ENCODE measurements at places on chromosomes 16 and 17.
A peak's percentile ranks its signal among the peaks of the same experiment; 100 is the strongest.

- DNase-seq: peak; percentile 60
These were observed 87.8 kb downstream of the SMG6 start for GRCh38 chr17:2215616-2216364.

DNA sequence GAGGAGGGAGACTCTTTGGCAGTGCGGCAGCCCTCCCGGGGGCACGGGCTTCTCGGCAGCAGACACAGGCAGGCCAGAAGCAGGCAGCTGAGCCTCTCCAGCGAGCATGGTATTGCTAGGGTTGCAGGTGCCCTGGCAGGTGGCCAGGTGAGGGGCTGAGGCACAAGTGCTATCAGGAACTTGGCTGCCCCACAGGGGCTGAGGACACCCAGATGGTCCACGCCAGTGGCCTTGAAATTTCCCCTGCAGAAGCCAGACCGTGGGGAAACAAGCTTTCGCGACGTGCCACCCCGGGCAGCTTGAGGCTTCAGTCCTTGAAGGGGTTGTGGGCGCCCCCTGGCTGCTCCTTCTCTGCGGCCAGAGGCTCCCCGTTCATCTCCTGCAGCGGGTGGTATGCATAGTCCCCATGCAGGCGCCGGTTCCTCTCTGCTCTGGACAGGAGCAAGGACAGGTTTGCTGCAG is 8.5 kb downstream of the NAGPA start:
- DNase-seq: no peak

DNA sequence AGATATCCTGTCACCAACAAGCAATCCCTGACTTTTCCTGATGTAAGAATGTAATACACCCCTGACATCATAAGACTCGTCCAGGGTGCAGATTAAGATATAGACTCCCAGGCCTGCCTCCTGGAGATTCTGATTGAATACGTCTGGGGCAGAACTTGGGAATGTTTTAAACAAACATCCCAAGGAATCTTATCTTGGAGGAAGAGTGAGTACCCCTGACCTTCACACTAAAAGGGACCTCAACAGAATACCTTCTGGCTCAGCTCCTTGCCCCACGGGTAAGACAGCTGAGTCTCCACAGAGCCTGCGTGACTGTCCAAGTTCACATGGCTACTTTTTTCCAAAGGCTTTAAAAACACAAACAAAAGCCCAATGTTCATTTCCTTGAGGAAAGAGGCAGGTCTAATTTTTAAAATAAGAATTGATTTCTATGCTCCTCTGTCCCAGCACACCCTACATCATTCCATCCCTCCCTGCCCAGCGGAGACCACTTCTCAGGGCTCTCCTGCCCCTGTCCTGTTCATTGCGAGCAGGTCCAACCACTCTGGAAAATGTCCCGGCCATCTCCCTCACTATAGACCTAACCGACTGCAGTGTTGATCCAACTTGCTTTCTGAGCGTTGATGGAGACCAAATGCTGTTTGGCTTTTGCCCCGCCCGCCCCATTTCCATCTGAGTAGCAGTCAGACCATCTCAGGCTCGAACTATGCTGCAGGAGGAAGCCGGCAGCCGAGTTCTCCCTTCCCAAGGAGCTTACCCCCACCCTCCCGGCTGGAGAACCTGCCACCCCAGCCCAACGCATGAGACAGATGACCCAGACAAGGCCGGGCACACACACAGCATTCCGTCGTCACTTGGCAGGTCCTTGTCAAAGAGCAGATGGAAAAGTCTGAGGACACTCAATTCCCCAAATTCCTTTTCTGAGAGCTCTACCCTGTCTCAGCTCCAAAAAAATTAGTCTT is 44.1 kb upstream of the MYH10 start:
- no peak for DNase-seq

GRCh38 chr17:77213778-77214132 is 73.0 kb downstream of the SEC14L1 start:
- DNase-seq: no peak

GRCh38 chr17:49990331-49990730 is 4.7 kb downstream of the DLX3 start:
- no peak for DNase-seq

- DNase-seq: no peak
These were observed 348.6 kb upstream of the ZFHX3 start for GRCh38 chr16:73396556-73396955.

- DNase-seq: no peak
These were observed 2.8 kb downstream of the PRKAR1A start for GRCh38 chr17:68514831-68515635.

DNA sequence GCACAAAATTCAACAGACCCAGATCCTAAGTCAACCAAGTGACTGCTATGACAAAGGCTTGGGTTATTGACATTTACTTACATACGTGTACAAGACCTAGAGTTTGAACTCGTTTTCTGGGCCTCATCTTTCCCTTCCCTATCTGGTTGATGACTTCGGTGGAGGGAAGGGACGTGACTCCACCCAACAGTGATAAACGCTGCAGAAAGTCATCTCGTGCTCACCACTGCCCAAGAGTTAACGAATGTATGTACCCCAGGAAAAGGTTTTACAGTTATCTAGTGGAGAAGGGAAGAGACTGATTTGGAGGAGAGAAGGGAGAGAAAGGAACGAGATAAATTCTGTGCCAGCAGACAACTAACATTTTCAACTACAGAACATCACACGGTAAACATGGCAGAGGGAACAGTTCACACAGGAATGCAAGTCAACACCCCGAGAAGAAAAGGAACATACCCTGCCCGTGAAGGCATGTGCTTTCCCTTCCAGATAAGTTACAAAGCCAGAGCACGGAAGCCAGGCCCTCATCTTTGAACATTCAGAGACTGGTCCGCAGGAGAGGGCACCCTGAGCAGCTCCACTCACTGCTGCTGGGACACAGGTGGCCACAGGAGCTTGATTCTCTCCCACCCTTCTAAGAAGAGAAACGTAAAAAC is 13.9 kb upstream of the CYTH1 start:
- DNase-seq: no peak

DNA sequence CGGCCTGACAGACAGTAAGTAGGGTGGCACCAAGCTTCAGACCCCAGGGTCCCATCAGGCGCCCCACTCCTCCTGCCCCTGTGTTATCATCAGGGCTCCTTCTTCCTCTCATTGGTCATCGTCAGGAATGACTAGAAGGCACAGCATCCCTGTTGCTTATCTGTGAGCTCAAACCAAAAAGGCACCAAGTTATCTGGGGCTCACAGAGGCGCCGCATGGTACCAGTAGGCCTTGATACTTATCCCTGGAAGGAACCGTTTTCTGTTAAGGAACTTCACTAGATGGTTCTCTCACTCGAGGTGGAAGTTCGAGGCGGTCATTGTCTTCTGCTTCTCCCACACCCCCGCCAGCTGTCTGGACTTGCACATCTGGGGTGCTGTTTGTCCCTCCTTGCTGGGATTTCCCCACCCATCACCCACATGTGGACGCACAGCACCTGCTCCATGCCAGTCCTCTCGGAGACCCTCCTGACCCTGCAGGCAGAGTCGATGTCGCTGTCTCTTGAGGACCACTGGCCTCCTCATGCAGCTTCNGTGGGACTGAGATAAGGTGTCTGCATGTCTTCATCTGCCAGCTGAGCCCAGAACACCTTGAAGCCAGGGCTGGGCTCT is 52.1 kb downstream of the METRNL start:
- no peak for DNase-seq

DNA sequence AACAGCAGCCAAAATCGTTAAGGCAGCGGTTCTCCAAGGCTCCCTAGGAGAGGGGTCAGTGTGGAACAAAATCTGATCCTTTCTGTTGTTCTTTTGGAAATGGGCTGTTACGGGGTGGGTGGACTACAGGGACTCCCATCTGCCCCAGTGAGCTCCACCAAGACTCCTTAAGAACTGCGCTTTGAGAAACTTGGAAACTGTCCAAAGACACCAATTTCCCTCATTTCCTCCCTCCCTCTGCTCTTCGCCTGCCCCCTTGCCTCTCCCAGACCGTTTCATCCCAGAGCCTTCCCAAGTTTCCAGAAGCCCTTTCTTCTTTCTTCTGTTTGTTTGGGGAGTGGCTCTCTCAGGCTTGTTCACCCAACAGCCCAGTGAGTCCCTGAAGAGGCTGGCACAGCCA is 205.4 kb downstream of the COPRS start:
- no peak for DNase-seq

Data from Peyer's patch (tissue), 4 donors.